Subcutaneous preadipocyte (primary cell): ENCODE measurements at places on chromosomes 2 and 18. TPM values are rescaled to one million over a fixed set of nuclear protein-coding genes. Genes with fewer than 3 reads are reported as not detected.

The FNDC4 gene
- 8.4 and 11.0 TPM in 2 replicates for total RNA-seq

The DSG4 gene
- total RNA-seq, result not detected in 2 replicates

The RAX gene
- not detected in 2 replicates for total RNA-seq

The AMER3 gene
- total RNA-seq, result not detected in 2 replicates

The SPR gene
- total RNA-seq, result 15.6 and 16.2 TPM in 2 replicates

The RGPD8 gene
- total RNA-seq, result 3.7 and 5.9 TPM in 2 replicates

The LDAH gene
- 20.2 and 23.3 TPM in 2 replicates for total RNA-seq

The LRRC30 gene
- not detected in 2 replicates for total RNA-seq

The PTPRN gene
- total RNA-seq, result 0.98 and 1.5 TPM in 2 replicates

The CD8B2 gene
- not detected in 2 replicates for total RNA-seq
